Fibroblast of lung (primary cell): ENCODE measurements at places on chromosomes 12 and 14.

- DNase-seq = peak; percentile 3
These were observed 18.0 kb upstream of the DYRK2 start for GRCh38 chr12:67630373-67631088.

DNA sequence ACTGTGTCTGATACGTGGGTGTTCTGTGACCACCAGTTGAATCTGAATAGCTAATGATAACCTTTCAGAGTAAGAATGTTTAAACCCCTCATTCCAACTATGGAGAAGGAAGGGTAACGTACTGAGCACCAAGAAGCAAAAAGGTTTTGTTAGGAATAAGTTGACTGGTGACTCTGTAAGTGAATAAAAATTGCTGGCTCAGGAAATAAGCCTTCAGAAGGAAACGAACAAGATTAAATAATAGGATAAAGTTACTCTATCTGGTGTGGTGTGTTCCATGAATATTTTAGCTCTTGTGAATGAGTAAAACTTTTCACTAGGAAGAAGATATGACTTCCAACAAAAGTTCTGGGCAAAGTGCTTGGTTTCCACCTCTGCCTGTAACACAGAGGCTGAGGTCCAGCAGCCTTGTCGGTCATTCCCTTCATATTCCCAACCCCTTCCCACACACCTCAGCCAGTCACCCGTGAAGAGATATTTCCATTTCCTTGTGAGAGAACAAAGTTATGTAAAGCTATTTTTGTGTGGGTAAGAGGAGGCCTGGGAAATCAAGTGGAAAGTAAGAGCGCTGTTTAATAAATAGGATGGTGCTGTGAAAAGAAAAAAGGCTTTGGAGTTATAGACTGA, 47.1 kb downstream of the ARF6 start:
- peak; percentile 57 for DNase-seq

GRCh38 chr12:2283916-2284315, 231.1 kb downstream of the CACNA1C start:
- peak; percentile 73 for DNase-seq

GRCh38 chr12:29171421-29172258, 22.6 kb downstream of the FAR2 start:
- no peak for DNase-seq

DNA sequence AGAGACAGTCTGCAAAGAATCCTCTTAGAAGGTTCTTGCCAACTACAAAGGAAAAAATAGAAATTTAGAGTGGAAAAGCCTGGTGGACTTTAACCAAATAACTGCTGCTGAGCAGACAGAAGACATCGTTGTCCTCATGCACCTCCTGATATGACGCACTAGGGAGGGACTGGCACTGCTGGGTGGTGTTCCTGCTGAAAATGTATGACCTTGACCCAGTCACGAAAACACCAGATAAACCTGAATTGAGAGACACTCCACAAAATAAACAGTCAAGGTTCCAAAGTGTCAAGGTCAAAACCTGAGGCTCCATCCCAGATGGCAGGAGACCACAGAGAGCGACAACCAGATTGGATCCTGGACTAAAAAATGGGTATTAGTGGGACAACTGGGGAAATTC, 61.9 kb downstream of the CHGA start:
- DNase-seq = no peak

DNA sequence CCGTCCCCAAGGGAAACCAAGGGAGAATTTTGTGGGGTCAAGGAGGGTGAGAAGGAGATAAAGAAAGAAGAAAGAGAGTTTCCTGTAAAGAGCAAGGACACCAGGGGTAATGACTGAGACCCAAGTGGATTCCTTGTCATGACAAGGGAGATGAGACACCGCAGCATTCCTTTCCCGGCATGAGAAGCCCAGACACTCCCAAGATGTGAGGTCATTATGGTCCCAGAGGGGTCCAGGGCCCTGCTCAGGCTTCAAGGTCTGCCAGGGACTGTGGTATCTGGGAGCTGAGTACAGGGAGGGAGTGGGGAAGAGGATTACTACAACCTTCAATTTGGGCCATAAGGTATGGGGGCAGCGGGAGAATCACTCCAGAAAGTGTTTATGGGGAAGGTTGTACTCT, 58.1 kb downstream of the SPTB start:
- DNase-seq = no peak

DNA sequence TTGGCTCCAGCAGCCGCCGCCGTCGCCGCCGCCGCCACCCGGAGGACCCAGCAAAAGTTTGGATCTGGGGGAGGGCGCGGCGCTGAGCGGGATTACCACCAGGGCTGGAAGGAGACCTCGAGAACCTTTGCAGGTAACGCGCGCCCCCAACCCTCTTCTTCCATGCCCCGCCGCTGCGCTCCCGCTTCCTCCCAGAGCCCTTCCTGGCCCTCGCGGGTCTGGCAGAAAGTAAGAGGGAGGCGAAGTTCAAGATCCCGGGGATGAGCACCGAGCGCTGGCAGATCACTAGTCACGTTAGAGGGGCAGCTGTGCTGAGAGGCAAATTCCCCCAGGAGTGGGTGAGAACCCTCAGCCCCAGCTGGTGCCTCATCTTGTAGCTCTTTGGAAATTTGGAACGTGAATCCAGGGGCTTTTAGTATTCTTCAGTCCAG, 3.9 kb downstream of the FLRT2 start:
- DNase-seq = no peak

- DNase-seq = no peak
These were observed 22.9 kb downstream of the DYRK4 start for GRCh38 chr12:4584896-4585295.

DNA sequence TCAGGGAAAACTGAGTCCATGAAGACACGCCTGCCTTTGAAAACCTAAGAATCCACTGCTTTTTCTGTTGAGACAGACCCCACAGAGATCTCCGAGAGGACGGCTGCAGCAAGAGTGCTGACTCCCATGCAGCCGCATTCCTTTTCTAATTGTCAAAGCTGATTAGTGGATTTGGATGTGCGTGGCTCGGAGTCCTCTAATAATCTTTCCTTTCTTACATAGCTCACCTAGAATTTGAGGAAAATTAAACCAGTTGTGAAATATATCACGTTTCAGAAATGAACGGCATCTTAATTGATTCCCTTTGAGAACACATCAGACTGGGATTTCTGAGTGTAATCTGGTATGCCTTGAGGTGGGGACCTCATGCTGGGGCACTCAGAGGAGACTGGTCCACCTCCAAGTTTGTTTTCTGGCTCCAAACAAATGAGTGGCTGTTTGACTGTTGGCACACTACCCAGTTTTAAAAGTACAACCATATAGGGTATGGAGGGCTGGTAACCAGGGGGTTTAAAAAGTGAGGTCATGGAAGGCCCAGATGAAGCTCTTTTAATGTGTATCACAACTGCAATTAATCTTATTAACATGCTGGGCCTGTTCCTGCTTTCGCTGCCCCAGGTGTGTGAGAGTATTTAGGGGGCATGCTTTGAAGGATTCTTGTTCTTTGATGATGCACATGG, 63.3 kb downstream of the RASSF3 start:
- peak; percentile 53 for DNase-seq

GRCh38 chr14:95514131-95515079, 2.0 kb downstream of the SYNE3 start:
- no peak for DNase-seq
